Cerebellum (tissue), 4 donors: ENCODE measurements at places on chromosomes 4 and X. TPM values are rescaled to one million over a fixed set of nuclear protein-coding genes. Genes with fewer than 3 reads are reported as not detected.
A peak's percentile ranks its signal among the peaks of the same experiment; 100 is the strongest.

DNA sequence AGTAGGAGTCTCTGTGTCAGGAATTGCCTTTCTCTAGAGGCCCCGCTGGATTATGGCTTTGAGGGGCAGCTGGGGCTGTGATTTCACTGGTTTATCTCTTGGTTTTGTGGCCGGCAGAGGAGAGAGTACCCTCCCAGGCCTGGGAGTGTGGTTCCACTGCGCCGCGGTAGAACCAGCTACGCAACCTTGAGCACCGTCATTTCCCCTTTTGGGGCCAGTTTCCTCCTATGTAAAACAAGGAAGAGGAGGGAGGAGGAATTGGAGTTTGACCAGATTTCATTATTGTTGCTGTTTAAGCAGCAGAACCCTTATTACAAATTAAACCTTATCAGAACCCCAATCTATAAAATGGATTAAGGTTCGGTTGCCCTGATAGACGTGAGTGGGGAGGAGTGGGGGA is 4.4 kb downstream of the SOX3 start:
- DNase-seq: no peak

- no peak for DNase-seq
Observed at GRCh38 chr4:6754481-6755087, 27.9 kb upstream of the KIAA0232 start.

DNA sequence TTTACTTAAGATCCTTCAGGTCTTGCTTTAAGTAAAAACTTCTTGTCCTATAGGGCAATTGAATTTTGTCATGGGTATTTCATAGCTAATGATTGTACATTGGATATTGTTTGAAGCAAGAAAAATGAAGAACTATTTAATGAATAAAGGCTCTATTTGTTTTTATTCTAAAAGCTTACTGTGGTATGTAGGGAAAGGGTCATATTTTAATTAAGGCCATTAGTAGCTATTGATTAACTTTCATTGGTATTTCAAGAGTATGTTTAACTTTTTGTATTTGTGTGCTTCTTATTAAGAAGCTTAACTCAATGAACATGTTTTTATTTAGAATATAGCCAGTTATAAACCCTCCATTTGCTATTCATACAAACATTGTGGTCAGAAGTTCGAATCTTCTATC is 1951.8 kb upstream of the ADGRL3 start:
- DNase-seq: no peak

DNA sequence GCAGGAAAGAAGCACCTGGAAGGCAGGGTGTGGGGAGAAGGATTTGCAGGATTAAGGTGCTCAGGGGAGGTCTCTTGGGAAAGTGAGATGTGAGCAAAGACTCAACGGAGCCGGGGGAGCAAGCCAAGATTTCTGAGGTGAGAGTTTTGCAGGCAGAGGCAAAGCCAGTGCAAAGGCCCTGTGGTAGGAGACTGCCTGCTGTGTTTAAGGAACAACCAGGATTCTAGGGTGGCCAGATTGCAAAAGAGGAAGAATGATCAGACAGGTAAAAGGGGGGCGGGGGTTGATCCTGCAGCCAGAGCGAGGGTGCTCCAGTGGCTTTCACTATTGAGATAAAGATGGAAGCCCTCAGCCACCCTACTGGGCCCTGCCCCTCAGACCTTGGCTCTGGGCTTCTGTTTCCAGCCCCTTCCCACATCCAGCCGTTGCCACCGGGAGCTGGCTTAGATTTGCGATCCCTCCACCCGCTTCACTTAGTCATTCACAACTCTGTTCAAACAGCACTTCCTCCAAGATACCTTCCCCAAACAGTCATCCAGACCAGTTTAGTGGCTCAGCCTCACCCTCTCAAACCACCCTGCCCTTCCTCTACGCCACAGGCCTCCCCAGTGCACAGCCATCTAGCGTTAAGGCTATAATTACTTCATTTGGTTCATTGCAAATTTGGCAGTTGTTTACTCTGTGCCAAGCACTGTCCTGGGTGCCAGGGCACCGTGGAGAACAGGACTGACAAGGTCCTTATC is 23.3 kb upstream of the BCOR start:
- DNase-seq: no peak

KCTD8 gene
- total RNA-seq: 24.0 TPM

GRCh38 chr4:56475917-56476316 is 8.5 kb downstream of the SRP72 start:
- no peak for DNase-seq

- DNase-seq: no peak
Observed at GRCh38 chr4:100147684-100148083, 42.6 kb downstream of the DDIT4L start.

GRCh38 chr4:113869743-113870375 is 108.3 kb upstream of the CAMK2D start:
- DNase-seq: no peak

GRCh38 chrX:20437683-20438082 is 171.0 kb upstream of the RPS6KA3 start:
- no peak for DNase-seq

GRCh38 chr4:166091912-166092510 is 219.0 kb downstream of the TLL1 start:
- DNase-seq: peak; percentile 51

GRCh38 chr4:18815779-18816173 is 794.2 kb upstream of the LCORL start:
- no peak for DNase-seq

GRCh38 chr4:19051831-19052230 is 1030.3 kb upstream of the LCORL start:
- DNase-seq: no peak

FAT1 gene
- 85.3 TPM for total RNA-seq

P2RY8 gene
- 0.09 TPM for total RNA-seq

- DNase-seq: no peak
Observed at GRCh38 chr4:83250687-83251446, 33.7 kb downstream of the COQ2 start.

GRCh38 chrX:129445436-129445835 is 77.9 kb downstream of the SMARCA1 start:
- no peak for DNase-seq

DNA sequence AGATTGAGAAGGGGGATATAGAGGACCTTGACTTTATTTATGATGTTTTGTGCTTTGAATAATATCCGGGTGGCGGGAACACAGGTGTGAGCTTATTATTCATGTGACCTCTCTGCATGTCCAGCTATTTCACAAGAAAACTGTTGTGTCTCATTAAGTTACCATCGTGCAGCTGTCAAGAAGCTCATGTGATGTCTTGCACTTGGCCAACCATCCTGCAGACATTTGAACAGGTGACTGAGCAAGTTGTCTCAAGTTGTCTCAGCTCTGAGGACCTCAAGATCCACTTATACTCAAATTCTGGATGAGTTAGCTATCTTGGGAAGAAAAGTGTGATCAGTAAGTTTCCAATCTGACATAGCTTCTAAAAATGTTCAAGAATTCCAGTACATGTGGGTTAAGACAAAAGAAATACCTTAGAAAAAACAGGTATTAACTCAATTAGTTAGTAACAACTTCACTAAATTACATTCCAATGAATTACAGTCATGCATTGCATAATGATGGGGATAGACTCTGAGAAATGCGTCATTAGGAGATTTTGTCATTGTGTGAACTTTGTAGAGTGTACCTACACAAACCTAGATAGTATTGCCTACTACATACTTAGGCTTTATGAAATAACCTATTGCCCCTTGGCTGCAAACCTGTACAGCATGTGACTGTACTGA is 462.2 kb downstream of the INPP4B start:
- no peak for DNase-seq

TLR3 gene
- 1.00 TPM for total RNA-seq

- DNase-seq: no peak
Observed at GRCh38 chrX:41145920-41146608, 60.8 kb downstream of the USP9X start.

GRCh38 chrX:31858915-31859314 is 787.1 kb upstream of the FTHL17 start:
- DNase-seq: no peak

DNA sequence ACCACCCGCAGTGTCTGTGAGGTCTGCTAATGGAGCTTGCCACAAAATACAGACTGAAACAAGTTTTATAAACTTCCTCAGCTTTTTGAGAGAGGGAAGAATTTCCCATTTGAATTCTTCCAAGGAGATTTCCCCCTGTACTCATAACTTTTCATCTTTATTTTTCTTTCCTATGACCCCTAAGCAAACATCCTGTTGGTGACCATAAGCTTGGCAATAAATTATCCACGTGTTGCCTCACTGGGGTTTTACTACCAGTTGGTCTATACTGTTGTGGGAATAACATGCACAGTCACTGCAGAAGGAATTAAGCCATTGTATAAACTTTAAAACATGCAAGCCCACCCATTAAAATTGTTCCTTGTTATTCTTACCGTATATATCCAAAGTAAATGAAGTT is 86.2 kb downstream of the SLC39A8 start:
- DNase-seq: no peak

- DNase-seq: no peak
Observed at GRCh38 chrX:45372151-45372550, 171.5 kb upstream of the DIPK2B start.

DNA sequence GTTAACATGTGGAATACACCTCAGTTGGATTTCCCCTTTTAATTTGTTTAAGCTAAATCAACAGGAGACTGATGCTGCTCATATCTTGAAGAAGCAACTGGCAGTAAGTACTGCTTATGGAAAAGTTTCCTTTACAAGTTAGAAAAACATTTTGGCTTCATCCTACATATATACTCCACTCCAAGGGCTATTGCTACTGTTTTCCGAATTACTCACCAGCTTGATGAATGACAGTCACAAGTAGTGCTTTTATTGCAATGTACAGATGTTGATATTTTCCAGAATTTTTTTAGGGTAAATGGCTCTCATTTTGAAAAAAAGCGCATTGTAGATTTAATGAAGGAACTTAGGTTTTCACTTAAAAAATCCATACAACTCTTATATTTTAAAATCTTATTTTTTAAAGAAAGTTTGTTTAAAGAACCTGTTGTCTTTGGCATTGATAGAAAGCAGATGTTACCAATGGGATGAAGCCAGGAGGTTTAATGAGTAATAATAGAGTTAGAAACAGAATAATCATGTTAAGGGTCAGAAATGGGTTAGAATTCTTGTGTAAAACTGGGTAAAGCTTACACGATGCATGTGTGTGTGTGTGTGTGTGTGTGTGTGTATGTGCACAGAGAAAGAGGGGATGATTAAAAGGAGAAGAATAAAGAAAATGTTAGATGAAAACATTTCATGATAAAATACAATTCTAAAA is 272.9 kb downstream of the CFAP299 start:
- no peak for DNase-seq

- DNase-seq: no peak
Observed at GRCh38 chr4:98506462-98507132, 151.8 kb downstream of the TSPAN5 start.

CHST7 gene
- 12.2 TPM for total RNA-seq

GRCh38 chr4:1017706-1018105 is 6.3 kb downstream of the FGFRL1 start:
- no peak for DNase-seq

DNA sequence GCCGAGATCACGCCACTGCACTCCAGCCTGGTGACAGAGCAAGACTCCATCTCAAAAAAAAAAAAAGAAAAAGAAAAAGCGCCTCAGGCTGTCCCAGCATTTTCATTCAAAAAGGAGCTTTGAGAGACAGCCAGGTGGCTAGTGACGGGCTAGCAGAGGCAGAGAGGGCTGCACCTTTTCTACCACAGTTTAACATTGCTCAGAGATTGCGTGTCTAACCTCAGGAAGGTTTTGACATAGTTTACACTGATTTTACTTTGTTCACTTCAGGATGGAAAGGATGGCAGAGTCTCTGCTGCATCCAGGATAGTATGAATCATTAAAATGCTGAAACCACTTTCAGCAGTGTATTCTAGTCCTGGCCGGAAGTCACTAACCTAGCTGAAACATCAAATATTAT is 28.1 kb downstream of the ZFP42 start:
- no peak for DNase-seq

DNA sequence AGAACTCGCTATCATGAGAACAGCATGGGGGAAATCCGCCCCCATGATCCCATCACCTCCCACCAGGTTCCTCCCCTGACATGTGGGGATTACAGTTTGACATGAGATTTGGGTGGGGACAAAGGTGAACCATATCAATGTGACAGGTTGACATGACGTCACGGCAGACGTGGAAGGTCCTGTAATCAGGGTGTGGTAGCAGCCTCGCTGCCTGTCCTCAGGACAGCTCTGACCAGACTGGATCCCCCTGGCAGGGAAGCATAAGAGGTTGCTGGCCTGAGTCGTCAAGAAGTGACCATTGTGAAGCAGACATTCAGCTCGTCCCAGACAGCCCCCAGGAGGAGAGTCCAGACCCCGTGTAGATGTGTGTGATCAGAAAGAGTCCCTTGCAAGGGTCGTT is 104.6 kb downstream of the TNIP2 start:
- no peak for DNase-seq

DNA sequence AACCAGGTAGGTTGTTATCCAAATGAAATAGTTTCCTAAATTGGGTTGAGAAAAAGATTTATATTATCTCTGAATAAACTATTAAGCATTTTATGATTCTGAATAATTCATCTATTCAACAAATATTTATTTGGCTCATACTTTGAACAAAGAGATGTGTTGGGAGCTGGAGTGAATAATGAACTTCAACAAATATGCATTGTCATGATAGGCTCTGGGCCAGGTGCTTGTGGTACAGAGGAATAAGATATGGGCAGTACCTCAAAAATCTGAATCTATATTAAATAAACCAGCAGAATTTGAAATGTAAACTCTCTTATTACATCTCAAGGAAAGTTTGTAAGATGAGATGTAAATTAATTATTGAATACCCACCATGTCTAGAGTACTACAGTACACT is 75.7 kb upstream of the DCLK2 start:
- no peak for DNase-seq

- no peak for DNase-seq
Observed at GRCh38 chr4:111775556-111776297, 369.5 kb upstream of the FAM241A start.
